ENCODE measurements at places on chromosomes 6 and 20.
A peak's percentile ranks its signal among the peaks of the same experiment; 100 is the strongest.

- DNase-seq, result no peak
- no peaks in the 10 kb centered on the region for H3K27me3 ChIP-seq
- H3K4me1 ChIP-seq, result peaks cover 6% of the 10 kb centered on the region
- peak overlapping the region; percentile 49 for H3K27ac ChIP-seq
Observed at GRCh38 chr6:3776881-3777507, 25.5 kb upstream of the PXDC1 start.

GRCh38 chr20:46458866-46459750 lies 52.7 kb upstream of the ELMO2 start:
- H3K27me3 ChIP-seq, result peaks cover 2% of the 10 kb centered on the region
- peak overlapping the region; percentile 33 for H3K27ac ChIP-seq
- peak; percentile 88 for DNase-seq
- no peaks in the 10 kb centered on the region for H3K4me1 ChIP-seq

DNA sequence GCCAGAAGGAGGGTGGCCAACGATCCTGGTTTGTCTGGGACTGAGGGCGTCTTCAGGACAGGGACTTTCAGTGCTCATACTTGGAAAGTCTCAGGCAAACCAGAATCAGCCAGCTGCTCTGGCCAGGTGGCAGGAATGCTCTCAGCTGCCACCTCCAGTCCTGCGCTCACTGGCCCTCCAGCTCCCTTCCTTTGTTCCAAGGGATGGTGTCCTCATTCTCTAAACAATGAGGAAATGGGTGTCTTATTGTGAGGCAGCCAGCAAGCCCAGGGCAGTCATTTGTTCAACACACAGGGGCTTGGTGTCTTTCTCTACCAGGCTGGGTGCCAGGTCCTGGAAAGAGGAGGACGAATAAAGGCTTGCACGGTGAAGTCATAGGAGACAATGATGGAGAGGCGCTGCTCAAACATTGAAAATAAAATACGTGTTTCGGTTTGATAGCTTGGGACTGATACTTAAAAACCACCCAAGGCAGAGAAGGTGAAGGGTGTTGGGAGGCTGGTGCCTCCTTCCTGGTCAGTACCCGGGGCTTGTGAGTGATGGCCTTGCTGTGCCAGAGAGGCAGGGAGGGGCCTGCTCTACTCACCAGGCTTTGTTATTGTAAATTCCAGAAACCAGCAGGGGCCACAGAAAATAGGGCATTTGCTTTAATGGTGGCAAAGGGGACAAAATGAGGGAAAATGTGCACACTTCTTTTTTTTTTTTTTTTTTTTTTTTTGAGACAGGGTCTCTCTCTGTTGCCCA lies 11.3 kb upstream of the TMEM181 start:
- H3K4me3 ChIP-seq, result peak overlapping the region; percentile 7
- H3K4me1 ChIP-seq, result peaks cover 21% of the 10 kb centered on the region
- DNase-seq, result peak; percentile 56
- H3K36me3 ChIP-seq, result peaks cover 19% of the 10 kb centered on the region
- H3K27me3 ChIP-seq, result peaks cover 11% of the 10 kb centered on the region

DNA sequence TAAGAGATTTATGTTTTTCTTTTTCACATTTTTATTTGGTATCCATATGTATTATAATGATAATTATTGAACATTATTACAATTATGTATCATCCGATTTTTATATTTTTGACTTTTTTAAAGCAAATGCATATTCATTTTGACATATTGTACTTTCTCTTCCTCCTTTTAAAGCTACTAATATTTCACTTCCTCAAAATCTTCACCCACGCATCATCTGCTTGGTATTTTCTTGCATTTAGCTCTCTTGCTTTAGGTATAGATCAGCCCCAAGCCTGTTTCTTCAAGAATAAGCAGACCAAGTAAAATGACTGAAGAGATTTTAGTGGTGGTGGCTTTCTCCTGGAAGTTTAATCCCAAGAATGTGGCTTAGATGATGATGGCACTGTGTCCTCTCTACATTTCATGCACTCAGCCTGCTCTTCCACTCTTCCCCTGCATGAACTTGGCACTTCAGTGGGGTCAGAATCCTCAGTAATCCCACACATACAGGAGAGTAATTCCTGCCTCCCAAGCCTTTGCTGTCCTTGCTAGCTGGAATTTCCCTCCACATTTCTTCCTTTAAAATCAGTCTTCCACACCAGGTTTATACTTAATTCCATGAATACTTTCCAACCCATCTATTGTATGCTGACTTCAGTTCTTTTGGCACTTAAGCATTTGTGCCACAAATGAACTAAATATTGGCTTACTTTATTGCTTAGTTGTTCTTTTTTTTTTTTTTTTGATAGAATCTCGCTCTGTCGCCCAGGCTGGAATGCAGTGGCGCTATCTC lies 8.2 kb downstream of the NCOA7 start:
- peaks cover 2% of the 10 kb centered on the region for H3K27me3 ChIP-seq
- H3K27ac ChIP-seq, result no peak overlapping the region
- H3K4me3 ChIP-seq, result no peak overlapping the region

- H3K27ac ChIP-seq, result no peak overlapping the region
- DNase-seq, result no peak
- H3K27me3 ChIP-seq, result no peaks in the 10 kb centered on the region
- no peaks in the 10 kb centered on the region for H3K4me1 ChIP-seq
- no peaks in the 10 kb centered on the region for H3K36me3 ChIP-seq
- no peak overlapping the region for H3K4me3 ChIP-seq
Observed at GRCh38 chr6:53250176-53251032, 98.3 kb downstream of the ELOVL5 start.
